ENCODE measurements at places on chromosomes 11 and 22.

- peak; percentile 56 for DNase-seq
These were observed 2.1 kb downstream of the KMT2A start for GRCh38 chr11:118438314-118438931.

DNA sequence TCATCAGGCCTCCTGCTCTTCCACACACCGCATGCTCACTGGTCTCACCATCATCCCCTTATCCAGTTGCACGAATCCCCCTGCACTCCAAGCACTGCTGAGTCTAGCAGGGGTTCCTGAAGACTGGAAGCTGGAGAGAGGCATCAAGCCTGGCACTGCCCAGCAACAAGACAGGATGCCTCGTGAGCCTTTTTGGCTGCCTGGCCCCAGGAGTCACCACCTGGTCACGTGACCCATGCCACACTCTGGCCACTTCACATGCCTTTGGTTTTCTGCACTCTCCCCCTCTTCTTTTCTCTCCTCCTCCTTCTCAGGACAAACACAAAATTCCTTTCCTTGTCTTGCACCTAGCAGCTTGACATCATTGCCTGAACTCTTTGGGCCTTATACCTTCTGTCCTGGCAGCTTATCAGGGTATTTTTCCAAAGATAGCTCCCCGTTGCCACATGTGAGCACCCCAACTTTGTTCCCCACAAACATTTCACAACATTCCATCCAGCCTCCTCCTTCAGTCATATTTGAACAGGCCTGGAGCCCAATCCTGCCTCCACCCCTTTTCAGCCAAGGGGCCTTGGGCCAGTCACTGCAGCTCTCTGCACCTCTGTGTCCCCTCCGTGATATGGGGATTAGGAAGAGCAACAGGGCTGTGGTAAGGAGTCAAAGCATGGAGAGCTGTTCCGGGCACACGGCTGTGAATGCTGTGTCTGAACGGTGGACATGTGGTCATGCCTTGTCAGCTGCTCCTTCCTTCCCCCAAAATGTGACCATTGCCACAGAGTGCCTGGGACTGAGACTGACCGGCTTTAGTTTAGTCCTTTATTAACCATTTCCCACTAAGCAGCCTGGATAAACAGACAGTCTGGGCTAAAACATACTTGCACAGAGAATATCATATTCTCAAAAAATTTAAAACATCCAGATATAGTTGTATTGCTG lies 2.8 kb upstream of the PACSIN2 start:
- no peak for DNase-seq

DNA sequence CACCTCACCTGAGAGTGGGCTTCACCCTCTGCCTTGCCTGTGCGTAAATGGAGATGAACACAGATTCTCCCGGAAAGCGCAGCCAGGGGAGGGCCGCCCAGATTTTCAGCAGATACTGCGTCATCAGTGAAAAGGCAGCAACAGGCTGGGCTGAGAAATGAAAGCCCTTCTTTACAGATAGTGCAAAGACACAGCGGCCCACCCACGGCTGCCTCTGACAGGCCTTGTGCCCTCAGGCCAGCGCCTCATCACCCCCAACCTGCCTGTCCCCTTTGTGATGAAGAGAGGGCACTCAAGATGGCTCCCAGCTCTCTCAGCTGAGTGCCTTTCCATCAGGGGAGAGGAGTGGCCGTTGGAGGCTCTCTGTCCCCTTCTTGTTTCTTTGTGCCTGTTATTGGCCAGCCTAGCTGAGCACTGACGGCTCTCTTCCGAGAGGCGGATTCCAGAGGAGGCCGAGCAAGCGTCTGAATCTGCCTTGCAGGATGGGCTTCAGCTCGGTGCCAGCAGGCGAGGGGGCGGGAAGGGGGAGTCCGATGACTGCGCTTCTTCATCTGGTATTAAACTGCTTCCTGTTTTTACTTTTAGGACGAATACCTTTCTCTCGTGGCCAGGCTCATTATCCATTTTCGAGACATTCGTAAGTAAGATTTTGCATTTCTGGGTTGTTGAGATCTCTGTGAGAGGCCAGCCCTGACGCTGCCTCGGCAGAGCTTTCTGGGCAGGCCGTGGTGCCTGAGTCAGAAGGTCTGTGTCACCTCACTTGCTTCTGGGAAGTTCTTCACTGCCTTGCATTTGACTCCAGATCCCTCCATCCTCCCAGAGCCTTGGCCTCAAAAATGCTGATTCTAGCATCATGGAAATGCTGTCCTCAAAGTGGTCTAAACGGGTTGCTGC lies 43.7 kb downstream of the MED15 start:
- DNase-seq, result peak; percentile 62

GRCh38 chr22:36926309-36926708 lies 12.9 kb downstream of the CSF2RB start:
- no peak for DNase-seq

- DNase-seq, result no peak
These were observed 506.3 kb upstream of the LUZP2 start for GRCh38 chr11:23990346-23991164.

- DNase-seq, result no peak
These were observed 36.7 kb downstream of the TPBGL start for GRCh38 chr11:75277211-75277805.

DNA sequence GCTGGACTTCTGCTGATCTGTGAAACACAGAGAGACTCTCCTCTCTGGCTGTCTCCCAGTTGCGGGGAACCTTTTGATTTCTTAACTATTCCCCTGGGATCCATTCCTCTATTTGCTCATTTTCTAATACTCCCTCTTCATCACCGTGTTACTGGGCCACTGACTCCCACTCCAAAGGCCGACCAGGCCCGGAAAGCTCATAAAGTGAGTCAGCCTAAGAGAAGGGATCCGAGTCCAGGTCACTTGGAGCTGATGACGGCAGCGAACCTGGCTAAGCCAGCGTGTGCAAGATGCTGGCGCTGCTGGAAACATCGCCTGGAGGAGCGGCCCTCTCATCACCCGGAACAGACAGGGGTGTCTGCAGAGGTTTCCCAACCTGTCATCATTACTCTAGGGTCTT lies 112.8 kb downstream of the FBXO7 start:
- DNase-seq, result no peak

DNA sequence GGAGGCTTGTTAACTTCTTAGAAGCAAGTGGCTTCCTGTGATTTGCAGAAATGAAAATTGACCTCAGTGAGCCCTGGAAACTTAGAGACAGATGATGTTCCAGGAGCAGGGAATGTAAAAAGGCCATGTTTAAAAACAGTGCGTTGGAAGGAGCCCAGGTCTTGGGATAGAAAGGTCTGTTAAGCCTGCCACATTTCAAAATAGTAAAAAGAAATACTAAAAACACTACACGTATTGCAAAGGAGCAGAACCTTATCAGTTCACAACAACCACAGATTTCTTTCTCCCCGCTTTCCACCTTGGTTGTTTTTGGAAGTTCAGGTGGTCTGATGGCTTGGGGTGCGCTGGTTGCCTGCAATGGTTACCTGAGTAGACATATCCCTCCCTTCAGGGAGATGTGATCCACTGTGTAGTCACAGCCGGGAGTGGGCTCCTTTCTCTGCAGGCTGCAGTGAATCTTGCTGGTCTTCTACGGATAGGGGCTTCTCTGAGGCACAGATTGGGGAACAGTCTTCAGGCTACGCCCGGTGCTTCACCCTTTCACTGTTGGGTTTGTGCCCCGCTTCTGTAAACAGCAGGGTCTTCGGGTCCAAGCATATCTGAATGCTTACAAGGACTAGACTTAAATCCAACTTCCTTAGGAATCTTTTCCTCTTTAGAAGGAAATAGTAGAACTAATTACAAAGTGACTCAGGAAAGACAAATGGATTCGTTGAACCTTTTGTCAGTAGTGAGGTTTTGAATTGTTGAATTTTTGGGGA lies 1.9 kb downstream of the TEAD1 start:
- no peak for DNase-seq

- DNase-seq, result no peak
These were observed 1.3 kb upstream of the SCUBE1 start for GRCh38 chr22:43344520-43344787.

DNA sequence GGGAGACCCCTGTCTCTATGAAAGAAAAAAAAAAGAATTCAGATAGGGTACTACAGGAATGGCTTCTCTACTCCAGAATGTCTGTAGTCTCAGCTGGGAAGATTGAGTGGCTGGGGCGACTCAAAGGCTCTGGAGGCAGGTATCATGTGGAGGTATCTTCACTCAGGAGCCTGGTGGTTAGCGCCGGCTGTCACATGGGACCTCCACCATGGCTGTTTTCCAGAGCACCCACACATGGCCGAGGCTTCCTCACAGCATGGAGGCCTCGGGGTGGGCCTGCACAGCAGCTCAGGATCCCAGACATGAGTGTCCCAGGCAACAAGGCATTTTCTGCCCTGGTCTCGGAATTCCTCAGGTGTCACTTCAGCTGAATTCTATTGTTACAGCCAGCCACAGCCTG lies 10.1 kb downstream of the RPS13 start:
- no peak for DNase-seq

DNA sequence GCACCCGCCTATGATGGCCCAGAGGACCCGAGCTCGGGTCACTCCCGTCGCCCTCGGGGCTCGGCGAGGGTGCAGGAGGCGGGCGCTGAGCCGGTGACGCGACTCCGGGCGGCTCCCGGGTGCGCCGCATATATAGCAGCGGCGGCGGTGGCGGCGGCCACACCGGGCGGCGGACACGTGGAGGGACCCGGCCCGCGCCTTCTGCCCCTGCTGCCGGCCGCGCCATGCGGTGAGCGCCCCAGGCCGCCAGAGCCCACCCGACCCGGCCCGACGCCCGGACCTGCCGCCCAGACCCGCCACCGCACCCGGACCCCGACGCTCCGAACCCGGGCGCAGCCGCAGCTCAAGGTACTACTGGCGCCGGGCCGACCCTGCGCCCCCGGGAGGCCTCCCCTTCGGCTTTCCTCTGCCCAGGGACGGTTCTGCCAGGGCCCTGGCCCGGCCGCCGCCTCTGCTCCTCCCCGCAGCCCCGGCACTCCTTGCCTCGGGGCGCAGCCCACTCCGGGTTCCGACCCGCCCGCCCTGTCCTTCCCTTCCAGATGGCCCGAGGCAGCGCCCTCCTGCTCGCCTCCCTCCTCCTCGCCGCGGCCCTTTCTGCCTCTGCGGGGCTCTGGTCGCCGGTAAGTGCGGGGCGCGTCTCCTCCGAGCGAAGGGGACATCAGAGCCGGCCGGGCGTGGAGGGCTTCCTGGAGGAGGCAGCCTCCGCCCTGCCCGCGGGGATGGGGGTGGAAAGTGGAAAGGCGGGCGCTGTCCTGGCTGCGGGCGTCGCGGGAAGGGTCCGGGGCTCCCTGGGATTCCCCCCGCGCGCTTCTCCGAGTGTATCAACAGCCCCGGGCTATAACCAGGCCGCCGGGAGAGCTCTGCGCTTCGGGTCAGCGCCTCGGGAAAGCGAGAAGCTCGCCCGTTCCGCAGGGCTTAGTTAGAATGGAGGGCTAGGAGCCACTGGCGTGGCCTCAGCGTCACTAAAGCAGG lies at the start of gene GAL:
GAL (plus strand) TSS at position 160 of the 972 bp plus-strand sequence; CDS start at position 540, 380 bp downstream.
- no peak for DNase-seq

- no peak for DNase-seq
These were observed 103.4 kb upstream of the USP47 start for GRCh38 chr11:11738370-11738769.

GRCh38 chr11:70421123-70421522 lies 22.8 kb downstream of the CTTN start:
- DNase-seq, result no peak

DNA sequence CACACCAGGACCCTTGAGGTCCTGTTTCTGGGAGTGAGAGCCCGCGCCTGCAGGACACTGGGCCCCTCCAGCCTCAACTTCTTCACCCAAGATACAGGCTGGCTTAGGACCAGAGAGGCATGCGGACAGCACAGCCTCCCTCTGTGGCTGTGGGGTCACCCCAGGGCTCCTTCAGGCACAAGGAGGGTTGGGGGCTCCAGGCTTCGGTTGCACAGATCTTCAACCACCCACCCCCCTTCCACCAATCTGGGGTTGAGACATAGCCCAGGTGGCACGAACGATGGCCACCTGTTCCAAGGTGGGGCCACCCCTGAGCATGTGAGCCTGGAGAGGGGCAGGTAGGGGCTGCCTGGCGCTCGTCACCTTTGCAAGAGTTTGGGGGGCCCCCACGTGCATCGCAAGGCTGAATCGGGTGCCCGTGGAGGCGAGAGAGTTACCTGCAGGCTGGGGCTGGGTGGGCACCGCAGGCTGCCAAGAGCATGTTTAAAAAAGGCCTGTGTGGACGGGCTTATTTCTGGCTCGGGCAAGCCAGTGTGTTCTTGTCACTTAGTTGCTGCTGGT lies 1.2 kb downstream of the ZDHHC8 start:
- DNase-seq, result no peak

DNA sequence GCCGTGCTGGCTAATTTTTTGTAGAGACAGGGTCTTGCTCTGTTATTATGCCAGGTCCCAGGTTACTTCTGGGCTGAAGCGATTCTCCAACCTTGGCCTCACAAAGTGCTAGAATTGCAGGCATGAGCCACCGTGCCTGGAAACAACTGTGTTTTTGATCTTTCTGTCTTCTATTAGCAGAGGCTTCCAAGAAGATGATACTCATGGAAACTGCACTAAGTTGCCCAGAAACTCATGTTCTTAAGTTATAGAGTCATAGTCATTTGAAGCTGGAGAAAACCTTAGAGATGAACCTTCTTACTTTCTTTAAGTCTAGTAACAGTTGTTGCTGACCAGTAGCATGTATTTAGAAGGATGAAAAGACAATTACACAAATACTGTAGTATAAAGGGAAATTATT lies 37.1 kb upstream of the HSPA8 start:
- no peak for DNase-seq

GRCh38 chr11:34877375-34877975 lies 38.7 kb downstream of the APIP start:
- DNase-seq, result no peak

- no peak for DNase-seq
These were observed 687.2 kb downstream of the OPCML start for GRCh38 chr11:132844956-132845696.

- no peak for DNase-seq
These were observed 59.3 kb upstream of the BLID start for GRCh38 chr11:122175306-122175705.

- no peak for DNase-seq
These were observed 19.7 kb downstream of the OR51E2 start for GRCh38 chr11:4677948-4678347.

DNA sequence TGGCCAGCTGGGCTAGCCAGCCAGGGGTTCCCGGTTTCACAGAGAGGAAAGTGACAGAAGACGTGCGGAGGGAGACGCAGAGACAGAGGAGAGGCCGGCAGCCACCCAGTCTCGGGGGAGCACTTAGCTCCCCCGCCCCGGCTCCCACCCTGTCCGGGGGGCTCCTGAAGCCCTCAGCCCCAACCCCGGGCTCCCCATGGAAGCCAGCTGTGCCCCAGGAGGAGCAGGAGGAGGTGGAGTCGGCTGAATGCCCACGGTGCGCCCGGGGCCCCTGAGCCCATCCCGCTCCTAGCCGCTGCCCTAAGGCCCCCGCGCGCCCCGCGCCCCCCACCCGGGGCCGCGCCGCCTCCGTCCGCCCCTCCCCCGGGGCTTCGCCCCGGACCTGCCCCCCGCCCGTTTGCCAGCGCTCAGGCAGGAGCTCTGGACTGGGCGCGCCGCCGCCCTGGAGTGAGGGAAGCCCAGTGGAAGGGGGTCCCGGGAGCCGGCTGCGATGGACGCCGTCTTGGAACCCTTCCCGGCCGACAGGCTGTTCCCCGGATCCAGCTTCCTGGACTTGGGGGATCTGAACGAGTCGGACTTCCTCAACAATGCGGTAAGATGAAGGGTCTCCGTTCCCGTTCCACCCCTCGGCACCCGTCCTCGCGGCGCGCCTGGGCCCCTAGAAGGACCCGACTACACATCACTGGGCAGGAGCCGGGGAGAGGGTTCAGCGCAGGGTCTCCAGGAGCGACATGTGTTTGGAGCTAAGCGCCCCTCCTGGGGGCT lies at the start of gene CREB3L1:
CREB3L1 (plus strand) TSS at position 41 of the 765 bp plus-strand sequence; CDS start at position 491, 450 bp downstream.
- DNase-seq, result no peak
